Activated CD4-positive, alpha-beta T cell treated with anti-CD3 and anti-CD28 coated beads, Interleukin-2, Interleukin-6, amounts not matched to agents 100 ng/mL and 50 ng/mL, durations not matched to agents 16 hours and 8 hours (primary cell): ENCODE measurements at places on chromosomes 12 and 14.

DNA sequence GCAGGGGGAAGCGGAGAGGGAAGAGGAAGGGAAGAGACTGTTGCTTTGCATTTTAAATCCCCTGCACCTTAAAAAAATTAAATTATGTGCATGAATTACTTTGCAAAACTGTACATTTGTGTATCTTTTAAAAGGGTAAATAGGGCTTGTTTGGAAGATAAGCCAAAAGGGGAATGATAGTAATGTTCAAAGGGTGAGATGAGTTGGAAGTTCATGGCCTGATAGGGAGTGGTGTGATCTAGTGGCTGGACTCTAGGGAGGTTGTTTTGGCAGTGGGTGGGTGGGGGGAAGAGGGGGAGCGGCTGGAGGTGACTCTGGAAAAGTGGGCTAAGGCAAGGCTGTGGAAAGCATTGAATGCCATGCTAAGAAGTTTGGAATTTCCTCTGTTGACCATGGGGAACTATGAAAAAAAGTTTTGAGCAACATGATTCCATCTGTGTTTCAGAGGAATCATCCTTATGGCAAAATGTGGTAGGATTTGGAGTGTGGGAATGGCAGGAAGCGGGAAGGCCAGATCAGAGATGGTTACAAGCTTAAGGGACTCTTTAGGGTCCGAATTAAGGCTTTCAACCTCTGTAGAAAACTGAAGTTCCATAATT lies 25.5 kb upstream of the EMP1 start:
- no peak for DNase-seq

GRCh38 chr12:64568298-64568697 lies 42.0 kb upstream of the RASSF3 start:
- no peak for DNase-seq

GRCh38 chr14:103329401-103330347 lies 4.4 kb upstream of the EIF5 start:
- no peak for DNase-seq

DNA sequence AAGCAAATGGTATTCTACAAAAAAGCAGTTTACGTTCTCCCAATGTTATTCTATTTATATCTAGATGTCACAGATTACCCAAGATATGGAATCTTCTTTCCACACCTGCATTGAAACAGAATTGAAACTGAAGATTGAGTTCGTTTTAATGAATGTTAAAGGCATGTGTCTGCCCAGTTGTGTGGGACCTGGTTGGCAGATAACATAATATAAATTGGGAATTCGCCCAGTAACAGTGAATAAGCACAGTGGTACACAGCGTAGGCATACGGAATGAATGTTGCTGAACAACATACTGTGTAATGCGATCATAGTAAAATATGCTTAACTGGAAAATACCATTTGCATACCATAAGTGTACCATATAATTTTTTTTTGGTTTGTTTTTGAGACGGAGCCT lies 4.3 kb downstream of the KHNYN start:
- DNase-seq = no peak

DNA sequence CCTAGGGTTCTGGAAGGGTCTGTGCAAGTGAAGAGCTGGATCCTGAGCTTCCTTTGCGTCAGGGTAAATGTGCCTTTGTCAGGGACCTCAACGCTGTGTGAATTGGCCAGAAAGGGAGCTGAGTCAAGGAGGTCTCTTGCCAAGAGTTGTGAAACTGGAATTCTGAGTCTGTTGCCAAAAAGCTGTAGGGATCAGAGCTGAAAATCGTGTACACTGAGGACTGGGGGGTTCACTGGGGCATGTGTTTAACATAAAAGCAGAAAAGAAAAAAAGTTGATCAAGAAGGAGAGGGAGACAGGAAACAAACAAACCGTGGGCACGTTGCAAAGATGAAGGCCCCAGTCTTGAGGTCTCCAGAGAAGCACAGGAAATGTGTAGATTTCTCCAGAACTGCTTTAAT lies 1081.5 kb downstream of the VRK1 start:
- no peak for DNase-seq

DNA sequence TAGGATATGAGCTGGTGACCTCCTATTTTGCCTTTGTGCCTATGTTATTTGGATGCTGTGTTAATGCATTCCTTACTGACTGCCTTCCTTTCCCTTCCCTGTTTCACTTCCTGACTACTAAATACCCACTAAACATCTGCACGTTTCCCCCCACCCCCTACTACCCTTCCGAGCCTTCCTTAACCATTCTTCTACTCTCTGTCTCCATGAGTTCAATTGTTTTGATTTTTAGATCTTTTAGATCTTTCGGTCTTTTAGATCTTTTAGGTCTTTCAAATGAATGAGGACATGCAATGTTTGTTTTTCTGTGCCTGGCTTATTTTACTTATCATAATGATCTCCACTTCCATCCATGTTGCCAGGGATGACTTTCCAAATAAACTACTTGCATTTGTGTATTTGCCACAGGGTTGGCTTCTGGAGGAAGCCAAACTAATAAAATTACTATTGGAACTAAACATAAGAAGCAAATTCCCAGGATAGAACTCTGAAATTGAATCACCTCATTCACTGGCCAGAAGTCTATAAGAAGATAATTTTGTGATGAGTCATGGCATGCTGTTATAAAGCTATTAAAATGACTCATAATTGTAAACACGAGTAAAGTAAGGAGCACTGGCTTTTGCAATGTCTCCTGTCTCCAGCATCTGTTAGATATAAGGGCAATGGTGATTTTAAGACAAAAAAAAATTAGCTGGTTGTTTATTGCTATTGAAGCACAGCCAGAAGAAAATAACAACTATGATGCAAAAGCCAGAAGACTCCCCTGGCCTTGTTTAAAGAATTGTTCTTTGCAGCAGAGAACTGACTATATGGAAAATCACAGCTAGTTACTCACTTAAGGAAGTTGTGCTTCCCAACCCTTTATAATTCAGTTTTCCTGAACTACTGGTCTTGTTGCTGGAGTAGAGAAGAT lies 586.3 kb downstream of the LRFN5 start:
- DNase-seq = no peak

GRCh38 chr12:18967814-18968213 lies 161.7 kb upstream of the PLEKHA5 start:
- DNase-seq = no peak

DNA sequence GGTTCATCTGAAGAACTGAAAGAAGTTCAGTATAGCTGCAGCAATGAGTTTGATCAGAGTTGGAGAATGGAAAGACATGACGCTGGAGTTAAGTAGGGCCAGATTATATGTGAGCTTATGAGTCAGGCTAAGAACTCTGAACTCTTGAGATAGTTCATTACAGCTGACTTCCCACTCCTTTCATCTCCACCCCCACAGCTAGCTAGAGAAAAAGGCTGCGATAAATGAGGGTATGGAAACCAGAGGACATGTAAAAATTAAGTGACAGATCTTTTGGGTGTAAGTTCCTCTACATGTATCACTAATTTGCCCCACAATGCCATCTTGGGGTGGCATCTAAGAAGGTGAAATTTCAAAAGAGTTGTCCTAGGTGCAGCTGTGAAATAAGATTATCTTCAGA lies 28.6 kb downstream of the PYM1 start:
- DNase-seq = no peak

DNA sequence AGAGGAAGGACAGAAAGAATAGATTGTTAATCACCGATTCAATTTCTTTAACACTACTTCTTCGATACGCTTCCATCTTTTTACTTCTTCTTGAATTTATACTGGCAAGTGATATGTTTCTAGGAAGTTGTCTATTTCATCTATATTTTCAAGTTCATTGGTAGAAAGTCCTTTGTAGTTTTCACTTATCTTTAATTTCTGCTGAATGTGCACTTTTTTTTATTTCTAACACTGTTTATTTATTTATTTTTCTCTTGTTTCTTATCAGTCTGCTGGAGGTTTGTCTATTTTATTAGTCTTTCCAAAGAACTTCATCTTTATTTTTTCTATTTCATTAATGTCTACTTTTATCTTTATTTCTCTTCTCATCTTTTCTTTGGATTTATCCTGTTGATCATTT lies 63.6 kb downstream of the SIX1 start:
- DNase-seq = no peak

- DNase-seq = no peak
Observed at GRCh38 chr12:90021795-90022440, 313.3 kb upstream of the ATP2B1 start.

DNA sequence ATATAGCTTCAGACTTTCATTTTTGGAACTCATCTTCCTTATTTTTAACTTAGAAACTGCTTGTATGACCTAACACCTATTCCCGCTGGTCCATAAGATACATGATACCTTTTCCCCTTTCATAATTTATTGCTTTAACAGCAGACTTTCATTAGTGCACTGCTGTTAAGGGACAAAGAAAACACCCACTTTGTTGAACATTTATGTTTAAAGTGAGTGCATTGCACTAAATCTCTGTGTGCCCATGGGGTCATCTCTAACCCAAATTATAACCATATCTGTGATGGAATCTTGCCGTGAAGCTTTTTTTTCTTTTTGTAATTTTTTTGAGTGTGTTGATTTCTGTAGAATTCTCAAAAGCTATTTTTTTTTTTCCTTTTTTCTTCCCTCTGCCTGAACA lies 261.8 kb downstream of the TMTC2 start:
- no peak for DNase-seq

DNA sequence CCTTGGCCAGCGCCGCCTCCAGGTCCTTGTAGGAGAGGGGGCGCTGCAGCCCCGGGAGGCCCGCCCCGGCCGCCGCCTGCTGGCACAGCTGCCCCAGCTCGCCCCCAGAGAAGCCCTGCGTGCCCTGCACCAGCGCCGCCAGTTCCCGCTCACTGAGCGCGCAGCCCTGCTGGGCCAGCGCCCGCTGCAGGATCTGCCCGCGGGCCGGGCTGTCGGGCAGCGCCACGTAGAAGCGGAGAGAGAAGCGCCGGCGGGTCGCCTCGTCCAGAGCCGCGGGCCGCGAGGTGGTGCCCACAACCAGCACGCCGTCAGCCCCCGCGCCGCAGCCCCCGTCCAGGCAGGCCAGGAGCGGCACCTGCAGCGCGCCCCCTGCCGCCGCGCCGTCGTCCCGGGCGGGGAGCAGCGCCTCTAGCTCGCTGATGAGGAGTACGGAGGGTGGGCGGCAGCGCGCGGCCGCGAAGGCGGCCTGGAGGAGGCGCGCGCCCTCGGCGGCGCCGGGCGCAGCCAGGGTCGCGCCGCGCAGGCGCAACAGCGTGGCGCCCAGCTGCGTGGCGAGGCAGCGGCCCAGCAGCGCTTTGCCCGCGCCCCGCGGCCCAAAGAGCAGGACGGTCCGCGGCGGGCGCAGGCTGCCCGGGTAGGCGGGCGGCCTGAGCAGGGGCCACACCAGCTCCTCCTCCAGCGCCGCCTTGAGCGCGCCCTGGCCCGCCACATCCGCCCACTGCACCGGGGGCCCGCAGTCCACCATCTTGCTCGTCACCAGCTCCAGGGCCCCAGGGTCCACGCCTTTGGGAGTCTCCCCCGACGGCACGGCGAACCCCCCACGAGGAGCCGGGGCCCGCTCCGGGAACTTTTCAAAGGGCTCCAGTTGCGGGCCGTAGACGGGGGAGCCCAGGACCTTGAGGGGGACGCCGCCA lies 27.7 kb downstream of the FIGNL2 start:
- peak; percentile 81 for DNase-seq

DNA sequence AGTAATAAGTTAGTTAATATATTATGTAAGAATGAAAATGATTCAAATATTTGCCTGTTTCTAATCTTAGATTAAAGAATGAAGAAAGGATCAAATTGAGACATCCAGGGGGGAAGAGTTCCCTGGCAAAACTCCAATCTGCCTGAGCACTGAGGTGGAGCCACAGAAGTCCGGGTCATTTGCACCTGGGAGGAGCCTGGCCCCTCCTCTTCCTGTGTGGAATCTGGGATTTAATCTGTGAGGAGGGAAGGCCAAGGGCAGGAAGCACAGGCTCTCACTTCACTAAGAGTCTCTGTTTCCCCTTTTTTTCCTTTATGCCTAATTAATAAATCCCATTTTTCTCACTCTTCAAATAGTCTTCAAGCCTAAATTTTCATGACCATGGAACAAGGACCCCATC lies 599.5 kb downstream of the FLRT2 start:
- no peak for DNase-seq

DNA sequence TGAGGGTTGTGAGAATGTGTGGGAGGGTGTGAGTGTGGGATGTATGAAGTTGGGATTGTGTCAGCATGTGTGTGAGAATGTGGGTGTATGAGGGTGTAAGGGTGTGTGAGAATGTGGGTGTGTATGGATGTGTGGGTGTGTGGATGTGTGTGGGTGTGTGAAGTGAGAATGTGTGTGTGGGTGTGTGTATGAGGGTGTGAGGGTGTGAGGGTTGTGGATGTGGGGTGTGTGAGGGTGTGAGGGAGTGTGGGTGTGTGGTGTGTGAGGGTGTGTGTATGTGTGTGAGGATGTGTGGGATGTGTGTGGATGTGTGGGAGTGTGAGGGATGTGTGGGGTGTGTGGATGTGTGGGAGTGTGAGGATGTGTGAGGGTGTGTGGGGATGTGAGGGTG lies 37.0 kb downstream of the TMEM121 start:
- DNase-seq = no peak

GRCh38 chr12:8692573-8692972 lies 5.2 kb upstream of the RIMKLB start:
- DNase-seq = no peak

DNA sequence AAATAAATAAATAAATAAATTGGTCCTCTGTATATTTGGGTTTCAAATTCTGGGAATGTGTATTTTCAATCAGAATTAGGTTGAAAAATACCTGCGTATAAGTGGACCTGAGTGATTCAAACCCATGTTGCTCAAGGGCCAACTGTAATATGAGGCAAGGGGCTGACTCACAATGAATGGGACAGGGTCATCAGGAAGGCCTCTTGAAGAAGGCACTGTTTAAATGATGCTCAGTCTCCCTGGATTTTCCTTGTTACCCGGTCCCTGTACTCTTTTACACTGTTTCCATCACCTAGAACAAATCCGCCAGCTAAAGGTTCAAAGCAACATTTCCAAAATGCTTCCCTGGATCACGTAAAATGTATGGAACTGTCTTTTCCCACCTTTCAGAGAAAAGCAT lies 3.8 kb downstream of the PSMB5 start:
- DNase-seq = no peak

- no peak for DNase-seq
Observed at GRCh38 chr14:22540811-22541360, 48.1 kb downstream of the DAD1 start.

DNA sequence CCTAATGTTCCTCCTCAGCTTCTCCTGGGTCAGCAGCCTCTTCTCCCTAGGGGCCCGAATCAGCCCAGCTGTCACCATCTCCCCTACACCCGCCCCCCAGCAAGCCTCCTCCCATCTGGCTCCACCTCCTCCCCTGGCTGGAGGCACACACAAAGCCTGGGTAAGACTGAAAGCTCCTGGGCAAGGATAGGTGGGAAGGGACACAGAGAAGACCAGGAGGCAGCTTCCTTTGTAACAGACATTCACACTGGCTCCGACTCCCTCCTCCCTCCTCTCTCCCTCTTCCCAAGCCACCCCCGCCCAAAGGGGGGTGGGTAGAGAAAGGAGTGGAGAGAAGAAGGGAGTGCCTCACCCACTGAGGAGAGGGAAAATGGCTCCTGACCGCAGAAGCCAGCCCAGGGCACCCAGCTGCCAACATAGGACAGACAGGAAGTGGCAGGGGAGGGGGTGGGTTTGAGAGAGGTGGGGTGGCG lies 4.0 kb downstream of the CHD4 start:
- DNase-seq = peak; percentile 58
